IMR-90 (cell line): ENCODE measurements at places on chromosomes 6 and 20. TPM values are rescaled to one million over a fixed set of nuclear protein-coding genes. Genes with fewer than 3 reads are reported as not detected.

NRSN1 gene
- total RNA-seq = not detected in 2 replicates

TRMT11 gene
- total RNA-seq = 19.0 and 29.7 TPM in 2 replicates

TNXB gene
- total RNA-seq = under 0.01 TPM in 1 of 2 replicates, not detected in the other

ENPP1 gene
- 38.9 and 39.4 TPM in 2 replicates for total RNA-seq

IRAK1BP1 gene
- total RNA-seq = 1.9 and 2.2 TPM in 2 replicates

PROKR2 gene
- not detected in 2 replicates for total RNA-seq

C6orf141 gene
- not detected in 2 replicates for total RNA-seq

FHL5 gene
- not detected in 2 replicates for total RNA-seq

DZANK1 gene
- 0.54 and 0.83 TPM in 2 replicates for total RNA-seq

SLC4A11 gene
- 0.28 and 0.36 TPM in 2 replicates for total RNA-seq

C20orf144 gene
- under 0.01 TPM in 2 replicates for total RNA-seq

GLP1R gene
- not detected in 2 replicates for total RNA-seq

BPIFB4 gene
- not detected in 2 replicates for total RNA-seq

NHSL1 gene
- 6.9 and 7.2 TPM in 2 replicates for total RNA-seq

SERPINB1 gene
- 6.1 TPM in 2 replicates for total RNA-seq
